Activated naive CD4-positive, alpha-beta T cell (primary cell): ENCODE measurements at places on chromosomes 11 and 22.

DNA sequence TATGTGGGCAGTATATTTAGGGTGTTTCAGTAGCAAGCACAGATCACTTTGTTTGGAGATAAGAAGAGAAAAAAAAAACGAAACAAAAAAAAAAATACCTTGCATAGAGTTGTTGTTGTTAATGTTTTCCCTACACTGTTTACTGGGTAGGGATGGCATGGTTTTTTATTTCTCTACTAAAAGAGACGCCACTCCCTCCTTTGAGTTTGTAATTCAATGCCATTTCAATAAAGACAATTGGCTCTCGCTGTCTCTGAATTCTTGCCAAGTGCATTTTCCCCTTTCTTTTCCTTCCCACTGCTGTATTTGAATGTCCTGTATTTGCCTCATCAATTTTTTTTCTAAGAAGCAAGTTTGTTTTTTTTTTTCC is 213.9 kb upstream of the UBASH3B start:
- no peak for DNase-seq

DNA sequence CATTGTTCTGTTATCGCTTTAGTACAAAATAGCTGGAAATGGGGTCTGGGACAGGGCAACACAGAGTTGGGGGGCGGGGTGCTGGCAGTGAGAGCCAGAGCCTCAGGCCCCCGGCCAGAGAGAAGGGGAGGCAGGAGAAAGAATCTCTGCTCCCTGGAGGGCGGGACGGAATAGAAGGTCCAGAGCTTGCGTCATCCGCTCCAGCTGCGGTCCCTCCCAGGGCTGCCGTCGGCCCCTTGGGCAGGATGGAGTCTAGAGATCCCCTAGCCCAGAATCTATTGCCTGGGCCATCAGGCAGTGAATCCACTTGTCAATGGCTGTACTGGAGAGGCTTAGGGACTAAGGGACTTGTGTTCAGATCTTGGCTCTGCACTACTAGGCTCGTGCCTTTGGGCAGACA is 5.0 kb downstream of the TP53I11 start:
- no peak for DNase-seq

DNA sequence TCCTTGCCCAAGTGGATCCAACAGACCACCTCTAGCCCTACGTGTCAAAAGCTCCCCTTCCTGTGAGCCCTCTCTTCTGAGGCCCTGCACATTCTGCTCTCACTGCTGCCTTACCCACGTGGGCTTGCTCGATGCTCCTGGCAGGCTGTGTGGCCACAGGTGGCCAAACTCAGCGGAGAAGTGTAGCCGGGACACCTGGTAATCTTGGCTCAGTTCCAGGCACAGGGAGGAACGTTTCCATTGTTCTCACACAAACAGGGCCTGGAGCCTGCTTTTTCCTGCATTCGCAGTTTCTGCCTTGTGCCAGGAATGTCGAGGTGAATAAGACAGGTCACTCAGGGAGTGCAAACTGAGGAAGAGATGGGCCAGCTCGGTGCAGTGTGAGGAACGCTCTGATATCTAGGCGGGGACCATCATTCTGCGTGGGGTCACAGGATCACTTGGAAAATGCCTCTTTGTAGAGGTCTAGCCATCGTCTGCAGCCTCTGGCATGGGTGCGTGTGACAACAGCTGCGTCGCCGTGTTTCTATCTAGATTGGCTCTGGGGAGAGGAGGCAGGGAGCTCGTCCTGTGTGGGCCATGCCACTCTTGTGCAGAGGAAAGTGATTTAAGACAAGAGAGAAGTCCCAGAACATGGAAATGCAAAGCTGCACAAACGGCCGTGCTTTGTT is 127.6 kb upstream of the PARVA start:
- DNase-seq, result no peak

GRCh38 chr22:50671641-50672040 is 982 bp upstream of the SHANK3 start:
- DNase-seq, result no peak

GRCh38 chr11:134382830-134383229 is 29.2 kb downstream of the B3GAT1 start:
- DNase-seq, result no peak
